ENCODE measurements at places on chromosomes 12 and 14.

GRCh38 chr12:50627491-50627890, 122.7 kb downstream of the DIP2B start:
- no peak for DNase-seq

GRCh38 chr14:70807898-70808415, 1.4 kb downstream of the MAP3K9 start:
- no peak for DNase-seq

- no peak for DNase-seq
Observed at GRCh38 chr14:92532490-92533163, 19.0 kb downstream of the RIN3 start.

- DNase-seq: no peak
Observed at GRCh38 chr14:96145116-96145864, 59.3 kb upstream of the BDKRB2 start.

- DNase-seq: no peak
Observed at GRCh38 chr12:7787574-7788293, 1.5 kb upstream of the NANOG start.

GRCh38 chr12:103680591-103681141, 93.6 kb downstream of the STAB2 start:
- DNase-seq: no peak

GRCh38 chr12:12392413-12392812, 35.5 kb downstream of the BORCS5 start:
- DNase-seq: no peak

DNA sequence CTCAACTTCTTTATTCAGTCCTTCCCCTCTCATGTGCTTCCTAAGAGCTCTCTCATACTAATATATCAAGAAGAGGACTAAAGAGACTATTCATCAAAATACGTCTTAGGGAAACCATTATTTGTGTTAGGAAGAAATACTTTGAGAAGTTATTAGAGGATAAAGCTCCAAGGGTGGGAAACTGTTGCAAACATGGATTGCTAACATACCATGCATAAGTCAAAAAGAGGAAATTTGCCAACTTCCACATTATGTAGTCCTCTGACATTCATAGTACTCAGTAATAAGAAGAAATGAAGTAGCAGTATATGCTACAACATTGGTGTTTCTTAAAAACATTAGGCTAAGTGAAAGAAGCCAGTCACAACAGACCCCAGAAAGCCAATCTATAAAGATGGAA, 128.8 kb upstream of the CLEC14A start:
- no peak for DNase-seq

DNA sequence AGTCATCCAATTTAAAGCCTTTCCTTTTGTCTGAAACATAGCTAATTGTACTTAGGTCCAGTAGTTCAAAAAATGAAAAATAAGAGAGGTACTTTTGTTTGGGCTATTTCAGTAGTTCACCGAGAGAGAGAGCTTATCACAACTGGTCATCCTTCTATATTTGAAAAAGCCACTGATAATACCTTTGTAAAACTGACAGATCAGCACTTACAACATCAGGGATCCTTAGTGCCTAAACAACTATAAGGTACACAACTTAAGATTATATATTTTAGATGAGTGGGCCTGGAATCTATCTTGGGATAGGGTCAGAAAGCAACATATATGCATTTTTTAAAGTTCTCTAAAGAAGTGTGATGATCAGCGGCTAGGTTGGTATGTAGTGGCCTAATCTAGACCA, 97.9 kb downstream of the SOX5 start:
- no peak for DNase-seq

- no peak for DNase-seq
Observed at GRCh38 chr14:94050231-94050880, 24.2 kb downstream of the OTUB2 start.

GRCh38 chr12:117408161-117408791, 46.9 kb upstream of the NOS1 start:
- no peak for DNase-seq

GRCh38 chr14:75215520-75215919, 39.1 kb upstream of the TMED10 start:
- DNase-seq: no peak

DNA sequence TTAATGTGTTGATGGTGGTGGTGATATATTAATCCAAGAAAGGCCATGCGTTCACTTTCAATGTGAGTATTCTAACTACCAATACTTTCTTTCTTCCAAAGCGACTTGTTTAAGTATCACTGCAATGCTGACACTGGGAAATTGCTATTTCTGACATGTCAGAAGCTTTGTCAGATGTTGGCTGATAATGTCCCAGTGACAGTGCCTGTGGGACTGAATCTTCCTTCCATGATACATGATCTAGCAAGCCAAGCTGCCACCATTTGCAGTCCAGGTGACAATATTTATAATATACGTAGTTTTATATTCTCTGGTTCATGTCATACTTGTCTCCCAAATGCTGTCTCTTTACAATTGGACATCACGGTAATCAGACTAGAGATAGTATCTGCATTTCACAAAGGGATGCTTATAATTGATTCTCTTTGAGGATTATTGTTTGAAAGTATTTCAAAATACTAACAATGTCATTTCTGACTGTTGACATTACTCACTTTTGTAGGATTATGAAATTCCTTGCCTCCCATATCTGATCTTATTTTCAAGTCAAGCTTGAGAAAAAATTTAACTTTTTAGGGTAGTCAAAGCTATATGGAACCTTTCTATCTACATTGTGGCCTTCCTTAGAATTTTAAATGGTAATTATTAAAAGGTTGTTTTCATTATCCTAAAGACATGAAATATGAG, 57.3 kb downstream of the KNTC1 start:
- DNase-seq: no peak

GRCh38 chr12:93767524-93767863, 90.3 kb downstream of the CRADD start:
- DNase-seq: no peak

GRCh38 chr14:96894966-96895365, 97.8 kb downstream of the VRK1 start:
- DNase-seq: no peak

GRCh38 chr14:50910495-50911420, 33.5 kb downstream of the PYGL start:
- DNase-seq: no peak

DNA sequence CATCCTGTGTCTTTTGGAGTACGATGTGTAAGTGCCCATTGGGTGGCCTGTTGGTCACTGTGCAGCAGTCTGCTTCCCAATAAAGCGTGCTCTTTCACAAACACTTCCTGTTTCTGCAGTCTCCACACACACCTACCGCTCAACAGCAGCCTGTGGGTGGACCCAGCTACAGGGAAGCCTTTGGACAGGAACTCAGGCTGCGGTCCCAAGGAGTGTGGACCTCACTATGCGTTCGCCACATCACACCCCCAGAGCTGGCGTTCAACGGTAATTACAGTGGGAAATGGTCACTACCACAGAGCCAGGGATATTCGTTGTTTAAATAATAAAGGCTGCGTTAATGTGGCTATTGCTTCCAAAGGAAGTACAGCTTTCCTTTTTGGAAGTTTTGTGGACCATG, 16.2 kb downstream of the PSMC1 start:
- no peak for DNase-seq

- DNase-seq: no peak
Observed at GRCh38 chr12:114254998-114255397, 150.9 kb downstream of the TBX5 start.

- DNase-seq: no peak
Observed at GRCh38 chr14:36550899-36551298, 30.9 kb upstream of the NKX2-1 start.

DNA sequence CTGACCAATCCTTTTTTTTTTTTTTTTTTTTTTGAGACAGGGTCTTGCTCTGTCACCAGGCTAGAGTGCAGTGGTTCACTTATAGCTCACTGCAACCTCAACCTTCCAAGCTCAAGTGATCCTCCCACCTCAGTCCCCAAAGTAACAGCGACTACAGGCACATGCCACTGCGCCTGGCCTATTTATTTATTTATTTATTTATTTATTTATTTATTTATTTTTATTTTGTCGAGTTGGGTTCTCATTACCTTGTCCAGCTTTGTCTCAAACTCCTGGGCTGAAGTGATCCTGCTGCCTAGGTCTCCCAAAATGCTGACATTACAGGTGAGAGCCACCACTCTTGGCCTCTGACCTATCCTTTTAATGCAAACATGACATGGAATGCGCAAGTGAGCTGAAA, 124.4 kb downstream of the GXYLT1 start:
- DNase-seq: no peak

DNA sequence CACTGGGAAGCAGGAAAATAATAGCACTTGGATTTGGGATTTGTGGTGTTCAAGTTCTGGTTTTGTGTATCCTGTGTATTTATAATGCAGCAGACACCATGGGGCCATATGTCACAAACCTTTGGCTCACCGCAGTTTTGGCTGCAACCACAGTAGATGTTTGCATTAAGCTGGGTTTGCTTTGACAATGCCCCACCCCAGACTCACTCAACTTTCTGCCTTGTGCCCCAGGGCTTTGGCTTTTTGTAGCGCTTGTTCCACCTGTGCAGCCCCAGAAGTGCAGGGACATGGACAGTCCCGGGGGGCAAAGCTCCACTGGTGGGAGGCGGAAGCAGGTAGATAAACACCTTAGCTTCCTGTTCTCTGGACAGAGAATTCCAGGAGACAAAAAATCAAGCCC, 446.9 kb downstream of the MED13L start:
- DNase-seq: no peak

DNA sequence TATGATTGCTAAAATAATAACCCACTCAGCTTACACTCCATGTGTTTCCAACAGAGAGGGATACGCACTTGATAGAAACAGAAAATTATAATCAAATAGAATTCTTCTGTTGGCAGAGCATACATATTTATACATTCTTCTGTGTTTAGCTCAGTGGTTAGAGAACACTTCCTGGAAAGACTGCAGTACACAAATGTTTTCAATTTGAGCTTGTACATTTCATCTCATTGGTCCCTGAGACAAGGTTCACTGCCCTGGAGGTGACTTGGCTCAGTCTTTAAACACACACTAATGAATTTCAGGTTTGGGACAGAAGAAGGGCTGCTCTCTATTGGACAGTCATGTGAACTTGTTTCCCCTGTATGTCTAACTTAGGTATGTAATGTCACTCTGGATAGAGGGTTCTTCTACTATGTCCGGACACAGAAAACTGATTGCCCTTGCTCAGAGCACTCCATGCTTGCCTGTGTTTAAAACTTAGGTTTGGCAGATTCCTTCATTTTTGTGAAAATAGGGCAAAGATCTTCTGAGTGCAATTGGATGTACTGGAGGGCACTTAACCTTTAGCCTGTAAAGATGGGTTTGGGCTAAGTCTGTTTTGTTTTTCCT, 22.9 kb downstream of the PROX2 start:
- DNase-seq: no peak

GRCh38 chr14:23406725-23407355, 1.2 kb downstream of the MYH6 start:
- DNase-seq: no peak

DNA sequence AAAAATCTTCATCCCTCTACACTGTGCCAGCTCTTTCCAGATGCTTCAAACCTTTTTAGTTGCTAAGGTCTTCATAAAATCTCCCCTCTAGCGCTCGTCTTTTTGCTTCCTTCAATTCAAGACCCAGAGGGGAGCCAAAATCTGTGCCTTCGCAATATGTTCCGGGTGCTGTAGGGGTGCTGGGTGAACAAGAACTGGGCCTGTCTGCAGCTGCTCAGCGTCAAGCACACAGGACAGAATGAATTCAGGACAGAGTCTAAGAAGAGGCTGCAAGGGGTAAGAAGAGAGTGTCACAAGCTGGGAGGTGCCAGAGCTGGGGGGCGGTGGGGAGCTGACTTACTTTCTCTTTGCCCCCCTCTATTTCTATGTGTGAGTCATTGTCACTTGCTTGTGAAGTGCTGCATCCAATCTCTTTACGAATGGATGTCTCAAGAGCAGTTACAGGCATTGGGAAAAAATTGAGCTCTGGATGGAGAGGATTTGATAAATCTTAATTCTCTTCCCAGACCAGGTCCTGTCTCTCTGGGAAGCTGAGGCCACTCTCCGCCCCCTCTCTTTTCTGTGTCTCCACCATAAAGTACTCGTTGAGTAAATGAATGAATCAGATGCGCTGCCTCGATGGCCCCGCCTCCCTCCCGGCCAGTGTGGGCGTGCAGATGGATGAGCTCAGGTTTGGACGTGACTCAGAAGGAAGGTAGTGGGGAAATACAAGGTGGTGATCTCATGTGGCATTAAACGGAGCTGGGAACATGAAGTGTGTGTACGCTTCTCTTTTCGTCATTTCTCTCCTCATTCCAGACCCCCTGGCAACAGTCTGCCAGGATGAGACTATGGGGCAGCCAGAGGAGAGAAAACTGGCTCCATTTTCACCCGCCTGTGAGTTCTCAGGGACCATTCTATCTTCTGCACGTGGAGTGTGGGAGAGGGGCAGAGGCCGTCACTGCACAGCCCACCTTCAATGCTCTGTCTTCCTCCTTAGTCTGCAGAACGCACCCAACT, 91.3 kb downstream of the TSPAN9 start:
- peak; percentile 53 for DNase-seq

- no peak for DNase-seq
Observed at GRCh38 chr12:88108021-88108420, 33.9 kb downstream of the CEP290 start.

DNA sequence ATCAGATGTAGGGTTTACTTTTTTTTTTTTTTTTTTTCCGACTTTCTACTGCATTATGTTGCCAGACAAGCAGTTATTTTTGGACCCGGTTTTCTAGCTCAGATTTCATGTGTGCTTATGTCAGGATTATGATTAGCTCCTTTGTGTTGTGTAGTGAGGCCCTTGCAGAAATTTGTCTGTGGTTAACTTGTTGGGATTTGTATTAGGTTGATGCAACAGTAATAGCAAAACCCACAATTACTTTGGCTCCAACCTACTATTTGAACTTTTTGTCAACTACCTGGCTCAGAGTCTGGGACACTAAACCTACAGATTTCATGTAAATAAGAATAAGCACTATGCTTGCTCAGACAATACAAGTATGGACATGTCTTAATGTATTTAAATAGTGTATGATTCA, 44.1 kb upstream of the KCNJ8 start:
- DNase-seq: no peak

- DNase-seq: no peak
Observed at GRCh38 chr14:94775091-94775870, 5.4 kb upstream of the GSC start.

DNA sequence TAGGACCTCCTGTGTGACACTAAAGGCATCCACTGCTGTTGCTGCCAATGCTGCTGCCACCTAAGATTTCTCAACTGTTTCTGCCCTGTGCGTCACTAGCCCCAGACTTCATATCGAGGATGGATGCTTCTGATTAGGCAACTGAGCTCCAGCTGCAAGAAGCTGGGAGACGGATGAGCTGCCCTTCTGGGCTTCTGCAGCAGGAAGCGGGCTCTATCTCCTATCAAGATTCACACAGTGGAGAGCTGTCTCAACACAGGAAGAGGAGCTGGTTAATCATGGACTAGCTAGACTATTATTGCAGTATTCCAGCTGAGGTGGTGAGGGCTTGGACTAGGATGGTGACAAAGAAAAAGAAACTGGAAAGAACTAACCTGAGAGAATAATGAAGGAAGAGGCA, 59.2 kb upstream of the PELI2 start:
- DNase-seq: no peak

- DNase-seq: peak; percentile 52
Observed at GRCh38 chr12:100716945-100717732, 77.4 kb upstream of the ANO4 start.

- peak; percentile 58 for DNase-seq
Observed at GRCh38 chr12:47870175-47870781, 34.5 kb downstream of the VDR start.
